HAP-1 (cell line): ENCODE measurements at places on chromosomes 5 and 9.

DNA sequence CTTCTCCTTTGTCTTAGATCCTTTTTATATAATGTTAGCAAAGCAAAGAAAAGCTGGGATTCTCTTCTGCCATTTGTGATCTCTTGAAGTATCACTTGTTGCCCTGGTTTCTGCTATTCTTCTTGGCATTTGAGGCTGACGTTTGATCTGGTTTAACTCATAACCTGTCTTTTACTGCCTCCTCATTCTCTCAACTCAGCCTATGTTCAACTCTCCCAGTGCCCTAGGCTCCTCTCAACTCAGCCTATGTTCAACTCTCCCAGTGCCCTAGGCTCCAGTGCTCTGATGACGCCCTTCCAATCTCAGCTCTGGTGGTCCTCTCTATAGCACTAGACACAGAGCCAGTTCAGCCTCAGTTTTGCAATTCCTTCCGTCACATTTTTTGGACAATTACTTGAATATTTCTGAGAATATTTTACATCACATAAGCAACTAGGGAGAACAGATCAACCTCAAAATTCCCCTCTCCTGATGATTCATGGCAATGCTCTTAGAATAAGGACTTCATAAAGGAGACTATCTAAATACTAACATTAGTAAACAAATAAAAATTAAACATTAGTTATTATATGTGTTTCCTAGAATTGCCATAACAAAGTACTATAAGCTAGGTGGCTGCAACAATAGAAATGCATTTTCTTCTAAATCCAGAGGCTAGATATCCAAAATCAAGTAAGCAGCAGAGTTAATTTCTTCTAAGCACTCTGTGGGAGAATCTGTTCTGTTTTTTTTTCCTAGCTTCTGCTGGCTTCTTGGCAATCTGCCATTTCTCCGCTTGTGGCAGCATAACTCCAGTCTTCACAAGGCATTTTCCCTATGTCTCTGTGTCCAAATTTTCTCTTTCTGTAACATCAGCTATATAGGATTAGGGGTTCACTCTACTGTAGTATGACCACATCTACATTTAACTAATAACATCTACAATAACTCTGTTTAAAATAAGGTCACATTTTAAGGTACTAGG, 662.1 kb upstream of the FTMT start:
- peak; percentile 27 for DNase-seq

- no peak for DNase-seq
Observed at GRCh38 chr9:108257382-108257781, 598.4 kb downstream of the ACTL7B start.

DNA sequence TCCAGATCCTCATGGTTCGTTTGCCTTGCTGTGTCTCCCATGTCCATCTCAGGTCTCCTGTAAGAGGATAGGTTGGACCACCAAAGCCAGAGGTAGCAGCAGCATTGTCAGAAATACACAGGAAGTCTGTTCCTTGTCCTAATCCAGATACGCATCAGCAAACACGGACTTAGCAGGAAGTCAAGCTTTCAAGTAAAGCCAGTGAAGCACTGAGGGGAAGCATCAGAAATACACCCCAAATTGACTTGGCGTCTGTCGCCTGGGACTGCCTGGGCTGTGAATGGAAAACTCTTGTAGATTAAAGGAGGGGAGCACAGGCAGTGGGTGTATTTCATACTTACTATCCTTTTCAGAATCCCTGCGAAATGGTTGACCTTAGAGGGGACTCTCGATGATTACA, 171.3 kb downstream of the PSAT1 start:
- no peak for DNase-seq

GRCh38 chr9:134605351-134605965, 36.1 kb upstream of the COL5A1 start:
- no peak for DNase-seq

DNA sequence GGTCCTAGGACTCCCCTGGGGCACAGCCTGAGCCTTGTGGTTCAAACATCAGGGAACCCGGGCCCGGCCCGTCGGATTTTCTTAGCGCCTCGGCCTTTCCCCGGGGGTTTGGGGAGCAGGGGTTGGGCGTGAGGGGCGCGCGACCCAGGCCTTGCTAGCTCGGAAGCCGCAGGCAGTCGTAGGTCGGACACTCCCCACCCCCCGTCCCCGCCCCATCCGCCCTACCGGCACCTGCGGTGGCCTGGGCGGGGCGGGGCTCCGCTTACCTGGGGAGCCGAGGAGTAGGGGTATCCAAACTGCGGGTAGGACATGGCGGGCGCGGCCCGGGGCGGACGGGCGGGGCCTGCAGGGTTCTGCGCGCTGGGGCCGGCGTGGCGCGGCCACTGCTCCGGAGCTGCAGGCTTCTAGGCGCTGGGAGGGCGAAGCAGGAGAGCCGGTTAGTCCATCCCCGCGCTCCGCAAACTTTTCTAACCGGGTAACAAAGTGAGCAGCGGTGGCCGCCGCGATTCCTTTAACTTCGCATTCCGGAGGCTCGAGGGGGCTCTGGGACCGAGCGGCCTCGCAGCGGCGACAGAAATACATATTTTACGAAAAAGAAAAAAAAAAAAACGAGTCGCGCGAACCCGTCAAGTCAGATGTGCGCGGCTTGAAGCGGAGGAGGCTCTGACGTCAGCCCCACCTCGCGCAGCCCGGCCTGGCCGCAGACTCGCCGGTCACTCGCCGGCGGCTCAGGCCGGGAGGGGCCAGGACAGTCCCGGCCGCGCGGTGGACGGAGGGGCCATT, at the start of gene IRX4:
Gene IRX4, minus strand, starts transcription at position 589 of the 783 bp plus-strand sequence. Its CDS starts 278 bp downstream, at position 311.
- DNase-seq = no peak
